ENCODE measurements at places on chromosomes 5 and 9. TPM values are rescaled to one million over a fixed set of nuclear protein-coding genes. Genes with fewer than 3 reads are reported as not detected.

DNA sequence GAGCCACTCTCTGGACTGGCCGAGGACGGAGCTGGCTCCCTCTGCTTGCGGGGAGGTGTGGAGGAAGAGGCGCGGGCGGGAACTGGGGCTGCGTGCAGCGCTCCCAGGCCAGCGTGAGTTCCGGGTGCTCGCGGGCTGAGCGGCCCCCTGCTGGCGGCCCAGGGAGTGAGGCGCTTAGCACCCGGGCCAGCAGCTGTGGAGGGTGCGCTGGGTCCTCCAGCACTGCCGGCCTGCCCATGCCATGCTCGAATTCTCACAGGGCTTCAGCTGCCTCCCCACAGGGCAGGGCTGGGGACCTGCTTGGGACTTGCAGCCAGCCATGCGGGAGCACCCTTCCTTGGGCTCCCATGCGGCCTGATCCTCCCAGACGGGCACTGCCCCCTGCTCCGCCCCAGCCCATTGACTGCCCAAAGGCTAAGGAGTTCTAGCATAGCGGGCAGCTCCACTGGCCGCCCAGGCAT, 416.9 kb downstream of the MRPS30 start:
- no peak overlapping the region for H3K27ac ChIP-seq
- DNase-seq: no peak

Gene OR1B1
- not detected for total RNA-seq

GRCh38 chr9:82938426-82939218, 124.3 kb downstream of the RASEF start:
- no peak for DNase-seq
- no peak overlapping the region for H3K4me3 ChIP-seq
- no peak overlapping the region for H3K27ac ChIP-seq
- no peaks in the 10 kb centered on the region for H3K36me3 ChIP-seq

GRCh38 chr9:74071502-74071901, 425.6 kb upstream of the RORB start:
- DNase-seq: no peak
- no peaks in the 10 kb centered on the region for H3K36me3 ChIP-seq
- H3K4me3 ChIP-seq: no peak overlapping the region
- H3K27ac ChIP-seq: no peak overlapping the region
- H3K27me3 ChIP-seq: no peaks in the 10 kb centered on the region

GRCh38 chr5:41199660-41200059, 13.7 kb downstream of the C6 start:
- H3K4me1 ChIP-seq: no peaks in the 10 kb centered on the region
- no peak for DNase-seq
- H3K4me3 ChIP-seq: no peak overlapping the region
- H3K27ac ChIP-seq: no peak overlapping the region

All from HepG2 (cell line).